Mesothelial cell of epicardium (in vitro differentiated cells): ENCODE measurements at places on chromosomes 5 and 9. TPM values are rescaled to one million over a fixed set of nuclear protein-coding genes. Genes with fewer than 3 reads are reported as not detected.

- DNase-seq = no peak
These were observed 175.7 kb downstream of the ARHGEF28 start for GRCh38 chr5:73801686-73802085.

DNA sequence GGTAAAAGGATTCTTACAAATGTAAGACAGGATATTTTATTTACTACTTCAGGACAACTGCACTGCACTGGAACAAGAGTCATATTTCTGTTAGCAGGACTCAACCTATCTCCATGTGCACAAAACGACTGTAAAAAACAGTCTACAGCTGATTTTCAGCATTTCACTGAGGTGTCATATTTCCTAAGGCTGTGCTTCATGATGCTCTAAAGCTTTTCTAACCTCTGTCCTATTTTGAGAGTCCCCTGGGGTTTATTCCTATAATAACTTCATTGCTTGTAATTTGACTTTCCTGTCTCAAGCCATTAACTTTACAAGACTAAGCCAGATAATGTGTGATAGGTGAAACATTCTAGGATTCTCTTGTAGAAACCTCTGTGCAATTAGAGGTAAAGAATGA is 472.3 kb downstream of the HINT1 start:
- DNase-seq = no peak

GRCh38 chr9:118009614-118010013 is 305.4 kb downstream of the TLR4 start:
- no peak for DNase-seq

CARTPT gene
- total RNA-seq = not detected in 3 replicates

DNA sequence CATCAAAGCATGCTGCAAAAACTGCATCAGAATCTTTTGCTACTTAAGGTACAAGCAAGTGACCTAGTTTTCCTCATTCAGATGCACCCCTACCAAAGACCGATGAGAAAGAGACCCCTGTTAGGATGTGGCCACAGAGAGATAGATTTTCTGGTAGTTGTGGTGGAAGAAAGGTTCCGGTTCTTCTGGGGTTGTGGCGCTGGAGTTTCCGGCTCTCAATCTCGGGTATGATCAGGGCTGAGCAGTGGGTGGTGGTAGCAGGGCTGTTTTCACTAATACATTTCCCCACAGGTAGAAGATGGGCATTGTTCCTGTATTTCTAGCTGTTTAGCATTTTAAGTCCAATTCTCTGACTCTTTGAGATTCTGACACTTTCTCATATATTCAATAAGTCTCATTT is 58.4 kb downstream of the PCSK1 start:
- no peak for DNase-seq

DNA sequence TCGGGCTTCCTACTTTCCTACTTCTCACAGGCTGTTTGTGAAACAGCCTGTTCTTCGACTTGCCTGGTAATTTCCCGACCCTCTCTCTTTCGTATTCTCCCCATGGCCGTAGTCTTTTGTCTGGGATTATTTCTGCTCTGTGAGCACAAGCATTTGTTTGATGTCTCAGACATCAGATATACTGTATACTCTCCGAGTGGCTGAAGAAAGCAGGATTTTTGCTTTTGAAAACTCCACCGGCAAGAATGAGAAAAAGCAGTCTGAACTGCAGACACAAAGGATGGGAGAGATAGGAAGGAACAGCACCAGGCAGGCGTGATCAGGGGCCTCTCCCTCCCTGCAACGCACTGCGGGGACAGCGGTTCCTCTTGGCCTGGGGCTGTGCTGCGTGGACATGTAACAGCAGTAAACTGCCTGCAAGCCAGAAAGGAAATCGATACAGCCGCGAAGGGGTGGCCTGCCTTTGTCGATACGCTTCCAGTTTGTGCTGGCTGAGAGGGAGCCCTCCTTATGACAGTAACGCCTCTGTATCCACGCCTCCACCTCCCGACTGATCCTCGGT is 313.9 kb upstream of the TLE4 start:
- DNase-seq = no peak

DNA sequence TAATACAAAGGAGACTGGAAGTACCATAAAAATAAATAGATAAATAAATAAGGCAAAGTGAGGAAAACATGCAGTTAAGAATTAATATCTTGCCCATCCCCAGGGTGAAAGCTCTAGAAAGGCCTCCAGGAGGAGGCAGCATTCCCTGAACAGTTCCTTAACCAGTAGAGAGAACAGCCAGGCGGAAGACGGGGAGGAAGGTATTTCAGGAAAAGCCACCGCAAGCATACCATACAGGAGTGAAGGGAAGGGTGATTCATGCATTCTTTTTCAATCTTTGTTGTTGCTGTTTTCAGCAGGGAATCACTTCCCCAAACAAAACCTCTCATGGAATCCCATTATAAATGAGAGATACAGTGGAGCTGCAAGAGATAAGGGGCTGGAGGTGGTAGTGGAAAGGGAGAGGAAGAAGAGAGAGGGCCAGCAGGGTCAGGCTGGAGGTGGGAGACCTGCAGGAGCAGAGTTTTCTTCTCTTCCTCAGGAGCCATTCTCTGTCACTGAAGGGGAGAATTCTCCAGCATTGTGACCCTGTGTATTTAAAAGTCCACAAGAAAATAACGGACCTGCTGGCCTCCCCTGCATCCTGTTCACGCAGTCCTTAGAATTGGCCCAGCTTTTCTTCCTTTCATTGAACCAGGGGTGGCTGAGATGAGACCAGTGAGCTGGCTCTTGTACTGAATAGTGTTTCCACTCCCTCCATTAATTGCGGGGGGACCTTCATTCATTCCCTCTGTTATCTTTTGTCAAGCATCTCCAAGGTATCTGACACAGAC is 255.9 kb downstream of the FAM114A2 start:
- no peak for DNase-seq

- no peak for DNase-seq
These were observed 58.0 kb upstream of the PTPN3 start for GRCh38 chr9:109556061-109556460.

- DNase-seq = no peak
These were observed 103.5 kb downstream of the ANGPTL2 start for GRCh38 chr9:127018935-127019334.

AJM1 gene
- total RNA-seq = 3.1 to 3.8 TPM (median 3.6 TPM) in 3 replicates

C9orf57 gene
- not detected in 3 replicates for total RNA-seq

DNA sequence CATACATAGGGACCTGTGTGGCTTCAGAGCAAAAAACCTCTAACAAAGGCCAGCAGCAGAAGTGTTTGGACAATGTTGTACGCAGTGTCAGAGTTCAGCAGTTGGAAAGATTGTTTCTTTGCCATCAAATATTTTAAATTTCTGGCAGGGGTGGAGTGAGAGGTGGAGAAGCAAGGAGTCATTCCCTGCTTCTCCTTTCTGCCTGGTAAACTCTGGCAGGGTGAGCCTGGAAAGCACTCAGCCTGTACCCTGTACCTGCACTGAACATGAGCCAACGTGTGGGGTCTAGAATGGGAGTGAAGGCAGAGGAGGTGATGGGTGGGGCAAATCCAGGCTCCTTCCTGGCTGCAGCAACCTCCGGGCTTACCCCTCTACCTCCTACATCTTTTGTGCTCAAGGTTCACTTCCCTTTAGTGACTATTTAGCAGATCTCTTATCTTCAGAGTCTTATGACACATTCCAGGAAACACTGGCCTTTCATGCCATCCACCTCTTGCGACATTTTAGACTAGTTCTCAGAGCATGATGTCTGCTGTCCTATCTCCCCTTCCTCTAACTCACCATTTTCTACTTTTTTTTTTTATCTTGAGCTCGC is 445.0 kb upstream of the PIK3R1 start:
- no peak for DNase-seq

- DNase-seq = no peak
These were observed 131.8 kb downstream of the PCSK5 start for GRCh38 chr9:76022317-76022716.

- no peak for DNase-seq
These were observed 305.6 kb downstream of the DOCK8 start for GRCh38 chr9:520302-520701.

C9orf43 gene
- total RNA-seq = 0.64 to 0.95 TPM (median 0.72 TPM) in 3 replicates

- no peak for DNase-seq
These were observed 100.7 kb downstream of the GAS1 start for GRCh38 chr9:86846656-86847055.

DNA sequence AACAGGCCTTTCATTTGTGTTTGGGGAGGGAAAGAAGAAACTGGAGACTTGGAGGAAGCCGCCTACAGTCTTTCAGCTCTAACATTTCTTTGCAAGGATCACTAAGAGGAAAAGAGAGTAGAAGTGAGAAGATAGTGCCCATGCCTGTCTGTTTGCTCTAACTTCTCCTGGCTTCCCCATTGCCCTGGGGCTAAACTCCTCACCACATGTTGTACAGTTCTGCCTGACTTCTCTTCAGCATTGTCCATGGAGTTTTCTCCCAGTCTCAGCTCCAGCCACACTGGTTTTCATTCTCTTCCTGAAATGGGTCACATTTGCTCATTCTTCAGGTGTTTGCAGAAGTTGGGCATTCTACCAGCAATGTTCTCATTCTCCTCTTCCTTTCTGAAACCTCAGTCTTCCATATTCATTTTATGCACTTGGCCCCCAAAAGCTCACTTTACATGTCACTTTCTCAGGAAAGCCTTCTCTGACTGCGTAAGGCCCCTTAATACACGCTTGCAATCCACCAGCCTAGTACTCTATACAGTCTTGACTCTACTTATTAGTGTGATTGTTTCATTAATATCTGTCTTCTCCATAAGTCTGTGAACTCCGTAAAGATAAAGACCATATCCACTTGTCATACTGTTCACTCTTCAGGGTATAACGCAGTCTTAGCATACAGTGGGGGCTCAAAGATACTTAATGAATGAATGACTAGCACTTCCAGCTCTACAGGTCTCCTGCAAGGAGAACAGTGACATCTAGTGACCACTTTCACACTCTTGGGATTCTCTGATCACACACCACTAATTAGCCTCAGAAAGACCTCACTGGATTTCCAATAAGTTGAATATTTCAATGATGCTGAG is 40.2 kb upstream of the TRIM32 start:
- DNase-seq = no peak

- DNase-seq = no peak
These were observed 793.1 kb downstream of the CDH9 start for GRCh38 chr5:26245321-26245720.

DNA sequence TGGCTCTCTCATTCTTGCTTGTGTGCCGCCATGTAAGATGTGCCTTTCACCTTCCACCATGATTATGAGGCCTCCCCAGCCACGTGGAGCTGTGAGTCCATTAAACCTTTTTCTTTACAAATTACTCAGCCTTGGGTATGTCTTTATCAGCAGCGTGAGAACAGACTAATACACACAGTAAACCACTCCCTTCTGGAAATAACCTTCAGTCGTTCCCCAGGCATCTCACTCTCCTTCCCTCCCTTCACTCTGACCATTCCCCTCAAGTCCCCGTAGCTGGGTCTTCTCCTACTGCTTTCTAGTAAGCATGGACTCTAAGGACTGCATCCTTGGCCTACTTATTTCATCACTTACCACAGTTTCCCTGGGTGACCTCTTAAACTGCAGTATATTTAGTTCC is 493.9 kb downstream of the CCDC171 start:
- DNase-seq = no peak

- no peak for DNase-seq
These were observed 80.2 kb downstream of the PHF2 start for GRCh38 chr9:93656426-93657239.

- DNase-seq = no peak
These were observed 6.8 kb upstream of the S1PR3 start for GRCh38 chr9:88984543-88984883.

DDX46 gene
- 61.3 to 64.9 TPM (median 61.7 TPM) in 3 replicates for total RNA-seq

PRUNE2 gene
- 3.1 to 3.5 TPM (median 3.4 TPM) in 3 replicates for total RNA-seq

DNA sequence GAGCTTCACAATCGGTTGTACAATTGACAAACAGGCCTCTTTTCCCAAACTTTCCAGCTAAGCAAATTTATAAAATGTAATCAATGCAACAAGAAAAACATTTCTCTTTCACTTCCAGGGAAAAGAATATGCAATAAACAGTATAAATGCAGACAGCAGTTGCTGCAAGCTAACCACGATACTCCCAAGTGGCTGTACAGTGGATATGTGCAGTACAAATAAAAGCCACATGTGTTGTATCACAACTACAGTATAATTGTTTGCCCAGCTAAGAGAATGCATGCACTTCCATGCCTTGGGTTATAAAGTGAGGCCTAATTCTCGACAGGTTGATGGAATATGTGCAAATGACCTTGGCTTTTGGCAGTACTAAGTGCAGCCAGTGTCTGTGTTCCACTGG is 16.7 kb upstream of the PDCL start:
- DNase-seq = no peak

GRCh38 chr5:120794121-120794520 is 330.0 kb downstream of the PRR16 start:
- DNase-seq = no peak
